ENCODE measurements at places on chromosomes 7 and 10. TPM values are rescaled to one million over a fixed set of nuclear protein-coding genes. Genes with fewer than 3 reads are reported as not detected.

Gene SEC31B
- total RNA-seq, result 0.10 TPM

Gene KEL
- total RNA-seq, result not detected

Gene DTX2
- total RNA-seq, result 10.9 TPM

Gene PDZD8
- 8.5 TPM for total RNA-seq

Gene SP8
- not detected for total RNA-seq

Gene MEST
- 22.6 TPM for total RNA-seq

Gene OR2A12
- total RNA-seq, result not detected

Gene BTBD16
- total RNA-seq, result not detected

Gene ANKRD61
- total RNA-seq, result 0.20 TPM

Gene OR2A5
- total RNA-seq, result not detected

Gene PPP1R9A
- under 0.01 TPM for total RNA-seq

Gene MSS51
- total RNA-seq, result 0.24 TPM

Gene ATP6V0A4
- total RNA-seq, result not detected

Gene FLNC
- 11.2 TPM for total RNA-seq

Gene SPDYE1
- total RNA-seq, result not detected

Gene SYNPO2L
- not detected for total RNA-seq

Gene DPYSL4
- 1.6 TPM for total RNA-seq

Gene TSPAN12
- 2.3 TPM for total RNA-seq

Gene SLC18A3
- total RNA-seq, result not detected

Gene TRIL
- 7.1 TPM for total RNA-seq

Gene SYT15B
- total RNA-seq, result not detected

Gene SPOCK2
- total RNA-seq, result 0.10 TPM

Gene LAMB1
- total RNA-seq, result 157 TPM

Gene POLR2J2
- total RNA-seq, result 1.1 TPM

Gene AKR1D1
- total RNA-seq, result not detected

Gene CPN1
- not detected for total RNA-seq

Gene ZNF248
- total RNA-seq, result 5.9 TPM

Gene GNA12
- total RNA-seq, result 17.8 TPM

Gene UCN3
- total RNA-seq, result not detected

Gene CYCS
- 195 TPM for total RNA-seq

Gene ARHGEF5
- total RNA-seq, result 1.4 TPM

Gene GIMAP1
- not detected for total RNA-seq

Gene GPR146
- 1.7 TPM for total RNA-seq

Gene SEPTIN7
- 650 TPM for total RNA-seq

Gene BMPER
- total RNA-seq, result 7.2 TPM

Gene FAM131B
- total RNA-seq, result not detected

Gene TWIST1
- 32.0 TPM for total RNA-seq
